GM12891 (cell line): ENCODE measurements at places on chromosomes 11 and 22.

GRCh38 chr11:64306876-64307622 is 1.7 kb downstream of the ESRRA start:
- no peak for DNase-seq

DNA sequence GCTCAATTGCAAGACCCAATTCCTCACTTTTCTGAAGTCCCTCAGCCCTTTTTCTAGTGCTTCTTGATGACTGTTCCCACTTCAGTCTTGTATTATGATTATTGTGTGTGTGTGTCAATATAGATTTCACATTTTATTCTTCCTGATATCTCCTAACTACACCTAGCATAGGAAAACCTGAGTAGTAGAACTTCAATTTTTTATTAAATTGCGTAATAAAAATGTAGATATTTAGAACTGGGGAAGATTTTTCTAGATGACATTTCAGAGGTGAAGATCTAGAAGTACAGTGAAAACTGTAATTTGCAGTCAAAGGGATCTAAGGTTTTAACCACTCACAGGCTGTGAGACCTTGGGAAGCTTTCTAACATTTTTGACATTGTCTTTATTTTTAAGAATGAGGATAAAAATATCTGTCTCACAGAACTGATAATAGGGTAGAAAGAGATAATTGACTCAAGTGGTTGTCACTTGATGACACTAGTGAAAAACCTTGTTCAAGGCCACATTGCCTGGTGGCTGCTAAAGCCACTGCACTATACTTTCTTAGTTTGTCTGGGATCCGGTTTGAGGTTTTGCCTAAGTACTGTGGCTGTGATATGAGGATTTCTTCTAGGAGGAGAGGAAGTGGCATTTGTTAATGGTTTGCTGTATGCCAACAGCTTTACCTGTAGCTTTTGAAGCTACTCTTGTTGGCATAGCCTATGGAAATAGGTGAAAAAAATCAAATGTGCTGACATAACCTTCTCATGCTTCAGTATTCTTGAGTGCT is 32.2 kb upstream of the SESN3 start:
- no peak for DNase-seq

DNA sequence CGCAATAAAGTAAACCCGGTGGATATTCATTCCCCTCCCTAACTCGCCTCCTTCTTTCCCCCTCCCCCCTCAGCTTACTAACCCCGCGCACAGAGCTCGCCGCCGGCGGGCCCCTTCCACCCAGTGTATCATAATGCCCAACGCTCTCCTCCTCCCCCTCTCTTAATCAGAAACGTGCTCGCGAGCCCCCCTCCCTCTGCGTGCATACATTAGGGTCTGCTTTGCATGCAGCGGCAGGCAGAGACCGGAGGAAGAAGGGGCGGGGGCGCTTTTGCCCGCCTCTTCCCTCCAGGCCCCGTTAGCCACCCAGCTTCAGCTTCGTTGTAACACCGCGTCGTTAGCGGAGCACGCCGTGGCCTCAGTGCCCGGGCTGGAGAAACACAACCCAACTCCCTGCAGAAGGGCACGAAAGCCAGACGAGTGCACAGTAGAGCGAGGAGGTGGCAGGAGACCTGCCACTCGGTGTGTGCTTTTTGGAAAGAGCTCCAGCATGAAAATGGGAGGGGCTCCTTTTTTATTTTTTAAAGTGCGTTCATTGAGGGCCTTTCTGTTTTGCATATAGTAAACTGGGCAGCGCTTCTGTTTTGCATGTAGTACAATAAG is 901 bp upstream of the KMT2A start:
- peak; percentile 56 for DNase-seq

DNA sequence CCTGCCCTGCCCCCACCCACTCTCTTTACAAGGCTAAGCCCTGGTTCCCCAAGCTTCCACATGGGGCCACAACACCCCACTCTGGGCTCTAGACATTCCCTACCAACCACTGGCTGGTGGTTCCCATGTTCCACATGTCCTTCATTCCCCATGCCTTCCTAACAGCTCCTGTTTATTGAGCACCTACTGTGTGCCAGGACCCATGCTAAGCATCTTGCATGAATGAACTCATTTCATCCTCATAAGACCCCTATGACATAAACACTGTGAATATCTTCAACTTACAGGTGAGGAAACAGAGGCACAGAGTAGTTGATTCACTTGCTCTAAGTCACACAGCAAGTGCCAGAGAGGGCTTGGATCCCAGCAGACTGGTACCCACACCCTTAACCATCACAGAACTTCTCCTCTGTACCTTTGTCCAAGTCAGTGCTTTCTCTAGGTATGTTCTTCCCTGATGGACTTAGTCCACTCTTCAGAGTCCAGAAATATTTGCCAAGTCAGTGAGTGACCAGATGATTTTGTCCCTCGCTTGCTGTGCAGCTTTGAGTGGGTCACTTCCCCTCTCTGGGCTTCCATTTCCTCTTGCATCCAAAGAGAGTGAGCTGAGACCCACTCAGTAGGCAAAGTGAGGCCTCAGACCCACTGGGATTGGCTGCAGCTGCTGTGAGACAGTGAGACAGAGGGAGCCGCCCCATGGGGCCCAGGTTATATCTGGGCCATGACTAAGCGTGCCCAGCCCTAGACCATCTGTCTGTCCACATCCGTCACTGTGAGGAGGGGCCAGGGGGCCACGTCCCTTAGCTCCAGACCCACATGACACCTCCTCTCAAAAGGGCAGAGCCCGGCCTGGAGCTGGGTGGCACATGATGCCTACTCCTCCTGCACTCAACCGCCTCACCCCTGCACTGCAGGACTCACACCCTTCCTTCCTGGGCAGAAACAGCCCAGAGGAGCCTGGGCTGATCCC is 132.4 kb downstream of the MN1 start:
- DNase-seq, result no peak

- DNase-seq, result no peak
Measured at GRCh38 chr11:27095059-27095458, 54.4 kb downstream of the BBOX1 start.

GRCh38 chr11:44376423-44376822 is 66.5 kb upstream of the ALX4 start:
- no peak for DNase-seq

DNA sequence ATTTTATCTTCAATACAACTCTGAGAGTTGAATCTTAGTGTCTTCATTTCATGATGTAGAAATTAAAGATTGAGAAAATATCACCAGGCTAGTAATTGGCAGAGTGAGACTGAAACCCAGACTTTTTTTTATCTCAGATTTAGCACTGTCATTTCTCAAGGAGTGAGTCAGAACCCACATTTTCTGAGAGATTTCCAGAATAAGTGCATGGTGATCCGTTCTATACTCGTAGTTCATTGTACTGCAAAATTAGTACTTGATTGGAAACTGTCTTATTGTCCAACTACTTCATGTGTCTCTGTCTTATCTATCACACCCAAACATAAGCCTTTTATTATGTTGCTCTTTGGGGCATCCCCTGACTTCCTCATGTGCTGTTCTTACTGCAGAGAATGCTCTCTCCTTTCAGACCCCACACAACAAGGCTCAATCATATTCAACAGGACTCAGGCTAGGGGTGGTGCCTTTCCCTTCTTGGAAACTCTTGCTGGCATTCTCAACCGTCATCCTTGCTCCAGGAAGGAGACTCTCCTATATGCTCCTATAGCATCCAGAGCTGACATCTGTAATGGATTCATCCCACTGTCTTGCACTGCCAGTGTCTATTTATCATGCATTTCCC is 76.7 kb upstream of the BLID start:
- no peak for DNase-seq

DNA sequence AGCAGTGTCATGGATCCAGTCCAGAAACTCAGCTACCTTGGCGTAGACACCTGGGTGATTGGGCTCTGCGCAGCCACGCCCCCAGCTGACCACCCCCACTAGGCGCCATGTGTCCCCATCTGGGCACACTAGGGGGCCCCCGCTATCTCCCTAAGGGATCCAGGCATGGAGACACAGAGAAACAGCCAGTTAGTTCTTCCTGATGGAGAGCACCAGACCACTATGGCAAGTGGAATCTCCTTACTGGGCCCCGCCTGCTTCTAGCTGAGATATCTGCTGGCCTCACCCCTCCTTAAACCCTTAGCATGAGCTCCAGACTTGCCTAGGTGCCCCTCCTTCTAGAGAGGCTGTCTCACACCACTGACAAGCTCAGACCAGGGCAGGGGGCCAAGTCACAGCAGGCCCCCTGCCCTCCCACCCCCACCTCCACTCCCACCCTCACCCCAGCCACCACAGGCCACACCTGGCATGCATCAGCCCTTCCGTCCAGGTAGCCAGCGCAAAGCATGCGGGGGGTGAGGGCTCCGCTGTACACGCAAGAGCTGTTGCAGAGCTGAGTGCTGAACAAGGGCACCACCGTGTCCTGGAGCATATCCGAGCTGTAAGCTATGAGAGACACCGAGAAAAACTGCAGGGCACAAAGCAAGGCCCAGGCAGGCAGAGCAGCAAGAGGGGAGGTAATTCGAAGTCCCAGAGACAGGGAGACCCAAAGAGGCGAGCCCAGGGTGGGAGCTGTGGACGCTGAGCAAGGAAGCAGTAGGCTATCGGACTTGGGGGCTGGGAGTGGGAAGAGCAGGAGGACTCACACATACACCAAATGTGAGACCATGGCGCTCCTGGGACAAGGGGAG is 16.1 kb downstream of the TMPRSS5 start:
- no peak for DNase-seq

DNA sequence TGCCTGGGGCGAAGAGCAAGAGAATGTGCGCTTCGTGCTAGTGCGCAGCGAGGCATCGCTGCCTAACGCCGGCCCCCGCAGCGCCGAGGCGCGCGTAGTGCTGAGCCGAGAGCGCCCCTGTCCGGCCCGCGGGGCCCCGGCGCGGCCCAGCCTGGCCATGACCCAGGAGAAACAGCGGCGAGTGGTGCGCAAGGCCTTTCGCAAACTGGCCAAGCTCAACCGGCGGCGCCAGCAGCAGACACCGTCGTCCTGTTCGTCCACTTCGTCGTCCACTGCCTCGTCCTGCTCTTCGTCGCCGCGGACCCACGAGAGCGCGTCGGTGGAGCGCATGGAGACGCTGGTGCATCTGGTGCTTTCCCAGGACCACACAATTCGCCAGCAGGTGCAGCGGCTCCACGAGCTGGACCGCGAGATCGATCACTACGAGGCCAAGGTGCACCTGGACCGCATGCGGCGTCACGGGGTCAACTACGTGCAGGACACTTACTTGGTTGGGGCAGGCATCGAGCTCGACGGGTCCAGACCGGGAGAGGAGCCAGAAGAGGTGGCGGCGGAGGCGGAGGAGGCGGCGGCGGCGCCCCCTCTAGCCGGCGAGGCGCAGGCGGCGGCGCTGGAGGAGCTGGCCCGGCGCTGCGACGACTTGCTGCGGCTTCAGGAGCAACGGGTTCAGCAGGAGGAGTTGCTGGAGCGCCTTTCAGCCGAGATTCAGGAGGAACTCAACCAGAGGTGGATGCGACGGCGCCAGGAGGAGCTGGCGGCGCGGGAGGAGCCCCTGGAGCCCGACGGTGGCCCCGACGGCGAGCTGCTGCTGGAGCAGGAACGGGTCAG is 1.0 kb downstream of the RASSF10 start:
- peak; percentile 7 for DNase-seq

DNA sequence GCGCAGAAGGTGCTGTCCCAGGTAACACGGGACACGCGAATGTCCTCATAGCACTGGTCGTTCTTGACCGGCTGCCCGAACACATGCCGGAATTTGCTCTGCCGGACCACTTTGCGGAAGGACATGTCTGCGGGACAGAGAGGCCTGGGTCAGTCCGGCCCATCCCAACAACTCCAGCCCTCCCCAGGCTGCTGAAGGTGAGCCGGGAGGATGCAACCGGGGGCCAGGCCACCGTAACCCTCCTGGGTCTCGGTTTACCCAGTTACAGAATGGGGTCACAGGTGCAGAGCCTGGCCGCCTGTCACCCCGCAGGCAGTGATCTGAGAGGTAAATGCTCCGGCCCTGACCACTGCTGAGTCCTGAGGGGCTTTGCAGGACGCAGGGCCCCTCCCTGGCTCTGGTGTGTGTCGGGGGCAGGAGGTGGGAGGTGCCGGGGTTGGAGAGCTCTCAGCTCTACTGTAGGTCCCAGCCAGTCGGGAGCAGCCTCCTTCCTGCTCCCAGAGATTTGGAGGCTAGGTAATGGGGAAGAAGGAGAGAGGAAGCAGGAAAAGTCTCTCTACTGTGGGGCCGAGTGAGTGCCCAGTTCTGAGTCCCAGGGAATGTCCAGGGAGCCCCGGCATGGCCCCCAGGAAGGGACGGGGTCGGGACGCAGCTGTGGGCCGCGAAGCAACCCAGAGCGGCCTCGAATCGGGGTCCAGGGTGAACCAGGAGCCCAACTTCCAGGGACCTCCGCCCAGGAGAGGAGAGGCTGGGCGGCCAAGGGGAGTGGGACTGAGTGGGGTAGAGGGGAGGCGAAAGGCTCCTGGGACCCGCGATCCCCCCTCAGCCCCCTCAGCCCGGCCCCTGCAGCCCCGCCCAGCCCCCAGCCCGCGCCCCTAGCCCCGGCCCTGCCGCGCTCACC is 522 bp downstream of the CORO1B start:
- DNase-seq, result no peak

DNA sequence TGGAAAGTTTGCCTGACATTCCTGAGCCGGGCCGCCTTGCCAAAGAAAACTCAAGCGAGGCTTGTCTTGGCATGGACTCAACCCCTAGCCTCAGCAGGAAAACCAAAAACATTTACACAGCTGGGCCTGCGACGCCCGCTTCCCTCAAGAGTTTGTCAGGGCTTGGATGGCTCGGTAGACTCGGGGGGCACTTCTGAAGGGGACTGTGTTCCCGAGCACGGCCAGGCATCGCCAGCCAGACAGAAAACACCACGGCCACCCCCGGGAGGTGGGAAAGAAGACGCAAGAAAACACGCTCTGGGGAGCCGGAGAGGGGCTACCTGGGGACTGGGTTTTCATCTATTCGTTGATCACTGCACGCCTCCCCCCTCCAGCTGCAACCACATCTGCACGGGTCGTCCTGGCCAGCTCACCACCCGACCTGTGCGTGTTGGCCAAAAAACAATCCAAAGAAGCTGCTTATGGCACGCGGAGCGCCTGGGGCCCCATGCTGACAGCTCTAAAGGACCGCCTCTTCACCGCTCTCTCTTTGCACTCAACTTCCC is 380.7 kb downstream of the MN1 start:
- DNase-seq, result no peak

GRCh38 chr11:17590463-17590862 is 43.4 kb downstream of the OTOG start:
- DNase-seq, result no peak

- no peak for DNase-seq
Measured at GRCh38 chr11:111414936-111415335, 35.9 kb upstream of the POU2AF1 start.

- DNase-seq, result no peak
Measured at GRCh38 chr11:26198532-26199096, 133.3 kb upstream of the ANO3 start.

- DNase-seq, result peak; percentile 99
Measured at GRCh38 chr11:809287-810039, at the start of gene RPLP2. TSS of gene RPLP2 (plus strand) at chr11:809967. CDS start at chr11:810235, 268 bp downstream.
